ENCODE measurements at places on chromosomes 16 and 17.
A peak's percentile ranks its signal among the peaks of the same experiment; 100 is the strongest.

DNA sequence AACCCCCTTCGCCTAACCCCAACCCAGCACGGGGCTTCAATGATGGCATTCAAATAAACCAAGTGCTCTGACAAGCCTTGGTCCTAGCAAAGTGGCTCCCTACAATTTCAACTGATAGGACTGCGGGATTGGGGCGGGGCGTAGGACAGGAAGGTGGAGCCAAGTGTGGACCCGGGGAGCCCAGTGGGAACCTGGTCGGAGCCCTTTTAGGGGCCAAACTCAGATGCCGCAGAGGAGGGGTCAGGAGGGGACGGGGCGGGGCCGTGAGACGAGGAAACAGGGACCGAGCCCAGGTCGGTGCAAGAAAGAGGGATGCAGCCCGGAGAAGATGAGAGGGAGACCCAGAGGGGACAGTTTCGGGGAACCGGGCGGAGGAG is 13.2 kb upstream of the CDIPT start:
- DNase-seq: no peak

DNA sequence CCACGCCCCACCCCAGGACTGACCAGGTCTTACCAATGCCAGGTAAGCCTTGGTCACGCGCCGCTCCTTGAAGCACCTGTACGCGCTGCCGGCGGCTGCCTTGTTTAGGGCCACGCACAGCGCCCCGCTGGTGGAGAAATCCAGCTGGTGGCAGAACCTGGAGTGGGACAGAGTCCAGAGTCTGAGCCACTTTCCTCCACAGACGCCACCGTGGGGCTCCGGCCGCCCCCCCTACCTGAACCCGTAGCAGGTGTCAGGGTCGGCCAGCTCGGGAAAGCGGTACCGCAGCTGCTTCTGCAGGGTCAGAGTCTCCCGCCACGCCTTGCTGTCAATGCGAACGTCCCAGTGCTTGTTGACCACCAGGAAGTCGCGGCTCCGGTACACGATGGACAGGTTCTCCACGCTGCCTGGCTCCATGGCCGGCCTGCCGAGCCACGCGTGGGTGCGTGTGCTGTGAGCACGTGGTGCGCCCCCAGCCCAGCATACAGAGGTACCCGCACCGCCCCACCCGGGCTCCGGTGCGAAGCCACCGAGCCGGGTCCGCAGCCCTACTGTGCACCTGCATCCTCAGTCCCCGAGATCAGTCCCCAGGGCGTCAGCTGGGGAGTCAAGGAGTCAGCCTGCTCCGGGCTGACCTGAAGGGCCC is 737 bp downstream of the RPUSD1 start:
- DNase-seq: peak; percentile 85

GRCh38 chr17:77572065-77572601 is 386.4 kb upstream of the TNRC6C start:
- DNase-seq: peak; percentile 46

- no peak for DNase-seq
Measured at GRCh38 chr16:62933929-62934328, 897.7 kb upstream of the CDH8 start.

- no peak for DNase-seq
Measured at GRCh38 chr17:44038604-44039011, 23.8 kb upstream of the TMEM101 start.

GRCh38 chr17:83087788-83088360 is 8.5 kb downstream of the METRNL start:
- no peak for DNase-seq

- no peak for DNase-seq
Measured at GRCh38 chr17:63492940-63493339, 16.1 kb downstream of the ACE start.

DNA sequence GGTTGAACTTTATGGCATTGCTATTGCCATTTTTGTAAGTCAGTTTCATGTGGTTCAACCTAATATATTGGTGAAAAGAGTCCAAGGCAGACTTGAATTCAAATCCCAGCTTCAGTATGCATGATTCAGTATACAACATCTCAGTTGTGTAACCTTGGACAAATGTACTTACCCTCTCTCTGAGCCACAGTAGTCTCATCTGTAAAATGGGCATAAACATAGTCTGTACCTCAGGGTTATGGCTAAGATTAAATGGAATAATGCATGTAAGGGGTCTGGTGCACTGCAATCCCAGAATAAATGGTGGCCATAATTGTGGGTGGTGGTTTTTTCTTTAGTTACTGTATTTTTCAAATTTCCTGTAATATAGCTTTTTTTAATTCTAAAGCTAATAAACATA is 4.7 kb upstream of the ADAP2 start:
- DNase-seq: no peak

GRCh38 chr17:15220785-15221184 is 44.3 kb downstream of the PMP22 start:
- DNase-seq: no peak

- DNase-seq: peak; percentile 53
Measured at GRCh38 chr17:208429-208828, 27.0 kb upstream of the DOC2B start.

DNA sequence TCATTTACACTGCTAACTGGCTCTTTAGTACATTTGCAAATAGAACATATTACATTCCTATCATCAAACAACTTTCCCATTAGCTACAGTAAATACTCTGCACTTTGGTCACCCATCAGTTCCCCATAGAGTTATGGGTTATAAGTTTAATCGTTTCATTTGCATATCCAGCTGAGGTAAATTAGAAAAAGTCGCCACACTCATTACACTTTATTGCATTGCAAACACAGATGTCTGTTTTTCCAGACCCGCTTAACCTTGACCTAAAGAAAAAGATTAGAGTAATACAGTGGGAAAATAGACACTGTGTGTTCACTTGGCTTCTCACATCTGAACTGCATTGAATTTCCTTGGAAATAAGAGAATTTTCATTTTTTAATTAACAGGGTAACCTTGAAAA is 213.1 kb upstream of the PSMD7 start:
- DNase-seq: no peak

DNA sequence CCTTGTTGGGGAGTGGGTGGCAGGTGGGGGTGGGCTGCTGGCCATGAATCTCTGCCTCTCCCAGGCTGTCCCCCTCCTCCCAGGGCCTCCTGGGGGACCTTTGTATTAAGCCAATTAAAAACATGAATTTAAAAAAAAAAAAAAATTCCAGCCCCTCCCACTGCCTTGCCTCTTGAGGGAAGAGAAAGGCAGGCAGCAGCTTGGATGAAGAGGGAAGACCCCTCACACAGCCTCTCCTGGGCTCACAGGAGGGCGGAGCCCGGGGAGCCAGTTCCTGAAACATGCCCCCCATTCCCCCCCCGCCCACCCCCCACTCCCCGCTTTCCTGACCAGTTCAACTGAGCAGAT is 1.8 kb upstream of the TCAP start:
- DNase-seq: no peak

- DNase-seq: no peak
Measured at GRCh38 chr17:64787255-64787920, 125.3 kb upstream of the SMURF2 start.

- DNase-seq: no peak
Measured at GRCh38 chr16:19559242-19559910, 3.9 kb downstream of the VPS35L start.

DNA sequence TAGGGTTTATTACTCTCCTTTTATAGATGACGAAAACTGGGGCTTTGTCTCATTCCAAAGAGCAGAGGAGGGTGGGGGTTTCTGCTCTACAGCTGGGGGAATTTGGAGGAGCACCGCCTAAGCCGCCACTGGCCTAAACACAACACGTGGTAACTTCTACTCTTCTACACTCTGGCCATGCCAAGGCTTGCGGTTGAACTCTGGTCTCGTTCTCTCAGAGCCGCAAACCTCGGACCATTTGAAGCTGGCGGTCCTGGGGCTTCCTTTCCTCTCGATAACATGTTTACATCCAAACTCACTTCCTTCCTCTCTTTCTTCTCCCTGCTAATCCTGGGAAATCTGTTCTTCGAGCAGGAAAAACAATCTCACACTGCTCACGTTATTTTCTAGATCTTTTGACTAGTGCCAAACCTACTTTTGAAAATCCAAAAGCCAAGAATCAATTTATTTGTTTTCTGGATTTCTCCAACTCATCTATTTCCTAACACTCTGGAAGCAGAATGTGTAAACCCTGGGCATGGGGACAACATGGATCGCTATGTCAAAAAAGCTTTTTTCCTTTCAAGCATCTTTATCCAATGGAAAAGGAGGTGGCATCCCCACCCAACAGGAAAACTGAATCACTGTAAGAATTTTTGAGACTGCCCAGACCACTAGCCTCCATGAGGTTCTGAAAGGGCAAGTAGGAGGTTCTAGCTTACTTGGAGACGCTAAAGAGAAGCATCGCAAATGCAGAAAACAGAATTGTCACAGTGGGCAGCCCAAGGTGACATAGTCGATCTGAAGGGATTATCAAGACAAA is 13.6 kb upstream of the EEF2K start:
- DNase-seq: peak; percentile 90

DNA sequence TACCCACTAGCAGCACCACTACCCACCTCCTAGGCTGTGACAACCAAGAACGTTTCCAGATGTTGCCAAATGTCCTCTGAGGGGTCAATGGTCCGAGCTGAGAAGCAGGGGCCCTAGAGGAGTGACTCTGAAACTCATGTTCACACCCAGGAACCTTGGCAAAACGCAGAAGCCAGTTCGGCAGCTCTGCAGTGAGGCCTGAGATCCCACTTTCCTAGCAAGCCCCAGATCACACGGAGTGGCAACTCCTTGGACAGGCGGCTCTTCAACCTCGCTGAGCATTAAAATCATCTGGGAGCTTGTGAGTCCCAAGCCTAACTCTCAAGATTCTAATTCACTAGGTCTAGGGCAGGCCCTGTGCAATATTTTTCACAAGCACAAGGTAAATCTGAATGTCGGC is 17.3 kb downstream of the ELAC2 start:
- no peak for DNase-seq

- no peak for DNase-seq
Measured at GRCh38 chr17:39175695-39176093, 9.7 kb upstream of the ARL5C start.

GRCh38 chr16:83714286-83714685 is 93.5 kb upstream of the HSBP1 start:
- no peak for DNase-seq

GRCh38 chr17:36655726-36656125 is 54.3 kb downstream of the MRM1 start:
- DNase-seq: no peak

DNA sequence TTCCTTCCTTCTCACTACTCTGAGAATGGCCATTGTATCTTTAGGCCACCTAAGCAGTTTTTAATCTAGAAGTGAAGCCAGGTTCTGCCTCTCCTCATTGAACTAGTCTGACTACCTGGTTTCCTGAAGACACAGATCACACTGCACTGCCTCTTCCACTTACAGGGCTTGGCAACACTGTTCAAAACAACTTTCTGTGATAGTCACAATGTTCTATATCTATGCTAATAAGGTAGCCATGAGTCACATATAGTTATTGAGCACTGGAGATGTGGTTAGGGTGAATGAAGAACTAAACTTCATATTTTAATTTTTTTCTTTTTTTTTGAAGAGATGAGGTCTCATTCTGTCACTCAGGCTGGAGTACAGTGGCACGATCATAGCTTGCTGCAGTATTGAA is 26.9 kb downstream of the RND2 start:
- no peak for DNase-seq

- no peak for DNase-seq
Measured at GRCh38 chr16:79528338-79528737, 72.2 kb downstream of the MAF start.

- DNase-seq: no peak
Measured at GRCh38 chr16:66590322-66590721, 11.1 kb downstream of the CMTM2 start.

- no peak for DNase-seq
Measured at GRCh38 chr16:5319799-5320198, 222.2 kb upstream of the EEF2KMT start.

- peak; percentile 45 for DNase-seq
Measured at GRCh38 chr16:68408967-68409366, 39.3 kb downstream of the SMPD3 start.

DNA sequence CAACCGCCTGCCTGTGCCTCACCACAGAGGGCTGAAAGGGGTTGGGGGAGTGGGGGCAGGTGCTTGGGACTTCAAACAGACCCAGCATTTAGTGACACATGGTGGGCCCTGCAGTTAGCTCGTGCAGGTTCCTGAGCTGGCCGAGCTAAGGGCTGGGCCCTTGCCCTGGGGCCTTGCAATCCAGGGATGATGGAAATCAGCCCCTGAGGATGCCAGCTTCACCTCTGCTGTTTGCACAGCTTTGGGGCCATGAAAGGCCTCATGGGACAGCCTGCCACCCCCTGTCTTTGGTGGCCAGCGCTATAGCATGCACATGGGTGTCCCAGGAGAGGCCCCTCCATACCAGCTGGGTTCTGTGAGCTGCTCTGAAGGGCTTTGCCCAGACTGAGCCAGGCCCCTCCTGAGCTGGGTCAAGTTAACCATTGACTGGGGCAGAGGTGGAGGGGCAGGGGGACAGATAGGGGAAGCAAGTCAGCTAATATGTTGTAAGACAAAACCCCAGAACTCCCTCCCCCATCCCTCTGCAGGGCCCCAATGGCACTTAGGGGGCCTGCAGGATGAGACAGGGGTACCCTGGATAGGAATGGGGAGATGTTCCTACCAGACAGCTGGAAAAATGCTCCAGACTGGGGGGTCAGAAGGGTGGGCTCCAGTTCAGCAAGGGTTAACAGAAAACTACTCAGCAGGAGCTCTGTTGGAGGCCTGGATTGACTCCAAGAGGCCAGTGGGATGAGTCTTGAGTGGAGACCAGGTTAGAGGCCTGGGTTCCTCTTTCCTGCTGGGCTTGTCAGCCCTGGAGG is 692 bp downstream of the PRR15L start:
- no peak for DNase-seq

GRCh38 chr16:88045820-88046303 is 94.6 kb downstream of the BANP start:
- peak; percentile 93 for DNase-seq

DNA sequence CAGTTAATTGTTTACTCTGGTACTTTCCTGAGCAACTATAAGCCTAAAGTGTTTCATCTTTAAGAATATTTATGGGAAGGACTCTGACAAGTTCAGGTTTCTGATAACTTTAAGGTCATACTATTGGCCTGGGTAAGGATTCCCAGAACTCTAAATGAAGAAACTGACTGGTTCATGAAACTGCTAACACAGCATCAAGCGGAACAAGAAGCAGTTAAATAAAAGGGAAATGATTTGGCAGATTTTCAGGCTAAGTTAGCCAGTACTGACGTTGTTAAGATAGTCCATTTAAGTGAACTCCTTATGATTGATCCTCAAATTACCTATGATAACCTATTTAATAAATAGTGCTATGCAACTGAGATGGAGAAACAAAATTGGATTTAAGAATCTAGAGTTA is 101.6 kb upstream of the CES5A start:
- DNase-seq: no peak

DNA sequence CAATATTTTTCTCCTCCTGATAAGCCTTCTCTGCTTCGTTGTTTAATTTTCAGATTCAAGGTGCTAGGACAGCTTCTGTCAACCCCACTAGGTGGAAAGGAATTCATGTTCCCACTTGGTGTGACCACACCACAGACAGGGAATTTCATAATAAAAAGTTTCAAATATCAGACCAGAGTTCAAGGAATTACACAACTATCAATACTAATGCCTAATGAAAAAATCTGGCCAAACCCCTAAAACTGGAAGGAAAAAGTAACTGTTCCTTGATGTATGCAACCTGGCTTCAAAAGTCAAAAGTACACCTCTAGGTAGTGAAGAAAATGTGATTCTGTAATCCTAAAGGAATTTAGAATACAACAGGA is 87.8 kb upstream of the CORO6 start:
- no peak for DNase-seq

Data from spleen (tissue), 13 donors.